Activated naive CD4-positive, alpha-beta T cell treated with anti-CD3 and anti-CD28 coated beads for 36 hours (primary cell): ENCODE measurements at places on chromosomes 3 and 15. TPM values are rescaled to one million over a fixed set of nuclear protein-coding genes. Genes with fewer than 3 reads are reported as not detected.

GRCh38 chr3:52120556-52121463 is 33.4 kb downstream of the POC1A start:
- peaks cover 10% of the 10 kb centered on the region for H3K36me3 ChIP-seq
- no peak overlapping the region for H3K4me3 ChIP-seq

GRCh38 chr3:46213201-46213600 is 5.1 kb upstream of the CCR1 start:
- H3K27me3 ChIP-seq: no peaks in the 10 kb centered on the region
- no peak overlapping the region for H3K4me3 ChIP-seq
- H3K4me1 ChIP-seq: peaks cover 9% of the 10 kb centered on the region
- no peak overlapping the region for H3K27ac ChIP-seq
- DNase-seq: no peak
- H3K36me3 ChIP-seq: no peaks in the 10 kb centered on the region

The AP3S2 gene
- total RNA-seq: 20.2 TPM

The FAM3D gene
- not detected for total RNA-seq

DNA sequence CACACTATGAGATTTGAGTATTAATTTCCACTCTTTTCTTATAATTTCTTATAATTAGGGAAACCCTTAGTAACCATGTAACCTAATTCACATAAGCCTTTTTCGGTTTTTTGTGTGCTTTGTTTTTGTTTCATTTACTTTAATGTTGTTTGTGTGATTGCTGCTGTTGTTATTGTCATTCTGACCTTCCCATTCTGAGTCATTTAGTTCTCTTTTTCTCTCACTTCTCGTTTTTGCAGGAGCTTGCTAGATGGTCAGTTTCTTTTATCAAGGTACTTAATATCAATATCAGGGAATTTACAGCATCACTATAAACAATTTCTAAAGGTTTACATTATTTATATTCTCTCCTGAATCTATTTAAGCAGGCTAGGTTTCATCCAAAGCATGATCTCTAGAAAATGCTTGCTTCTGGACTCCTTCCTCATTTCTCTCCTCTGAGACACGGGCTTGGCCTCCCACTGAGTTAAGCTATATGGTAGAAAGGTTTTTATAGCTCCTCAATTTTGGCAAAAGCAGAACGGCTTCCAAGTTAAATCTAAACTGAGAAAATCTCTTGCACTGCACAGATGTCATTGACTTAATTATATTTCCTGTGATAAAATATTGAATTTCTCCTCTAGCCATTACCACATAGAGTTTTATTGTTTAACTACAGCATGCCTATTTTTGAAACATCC is 534.2 kb downstream of the NSUN3 start:
- no peak overlapping the region for H3K27ac ChIP-seq
- H3K27me3 ChIP-seq: no peaks in the 10 kb centered on the region
- DNase-seq: no peak

- H3K4me1 ChIP-seq: peaks cover 4% of the 10 kb centered on the region
- H3K4me3 ChIP-seq: no peak overlapping the region
- no peak overlapping the region for H3K27ac ChIP-seq
- no peak for DNase-seq
- H3K27me3 ChIP-seq: no peaks in the 10 kb centered on the region
- H3K36me3 ChIP-seq: no peaks in the 10 kb centered on the region
Measured at GRCh38 chr3:153591561-153592245, 429.7 kb downstream of the RAP2B start.

DNA sequence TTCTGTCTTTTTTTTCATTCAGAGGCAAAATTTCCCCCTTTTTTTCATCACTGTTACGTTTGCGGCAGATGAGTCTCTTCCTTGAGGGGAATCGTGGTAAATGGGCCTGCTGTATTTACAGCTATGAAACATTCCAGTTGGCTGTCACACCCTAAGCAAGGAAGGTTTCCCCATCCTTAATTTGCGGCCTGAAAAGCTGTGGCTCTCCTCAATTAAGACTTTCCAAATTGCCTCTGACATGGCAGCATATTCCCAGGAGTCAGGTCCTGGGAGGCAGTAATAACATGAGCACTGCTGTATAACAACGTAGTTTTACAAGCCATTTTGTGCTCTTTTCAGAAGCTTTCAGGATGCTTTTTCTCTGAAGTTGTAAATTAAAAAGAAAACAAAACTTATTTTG is 420.9 kb downstream of the LPP start:
- DNase-seq: no peak
- H3K4me3 ChIP-seq: no peak overlapping the region
- no peaks in the 10 kb centered on the region for H3K27me3 ChIP-seq

The SLC24A5 gene
- not detected for total RNA-seq

DNA sequence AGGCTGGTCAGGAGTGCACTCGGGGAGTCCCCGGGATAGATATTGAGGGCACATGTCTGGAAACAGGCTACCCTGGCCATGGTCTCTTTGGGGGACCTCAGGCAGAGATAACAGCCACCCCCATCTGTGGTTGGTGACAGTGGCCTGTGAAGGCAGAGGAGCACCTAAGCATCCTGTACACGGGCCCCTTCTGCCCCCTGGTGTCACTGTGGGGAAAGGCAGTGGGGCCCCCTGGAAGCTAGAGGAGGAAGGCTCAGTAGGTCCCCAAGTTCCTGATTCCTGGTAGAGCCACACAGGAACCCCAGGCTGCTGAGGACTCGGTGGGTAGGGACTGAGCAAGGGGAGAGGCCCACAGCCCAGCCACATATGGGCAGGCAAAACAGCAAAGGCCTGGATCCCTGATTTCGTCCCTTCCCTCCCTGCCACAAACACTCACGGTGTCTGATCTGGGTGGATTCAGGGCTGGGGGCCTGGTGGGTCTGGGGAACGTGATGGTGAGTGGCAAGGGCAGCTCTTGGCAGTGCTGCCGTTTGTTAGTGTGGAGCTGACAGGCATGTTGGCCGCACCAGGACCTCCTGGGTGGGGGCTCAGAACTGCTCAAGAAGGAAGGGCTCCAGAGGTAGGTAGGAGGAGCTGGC is 14.1 kb upstream of the CXCR6 start:
- H3K27ac ChIP-seq: no peak overlapping the region
- no peaks in the 10 kb centered on the region for H3K27me3 ChIP-seq

The C3orf80 gene
- not detected for total RNA-seq

- no peak overlapping the region for H3K4me3 ChIP-seq
- H3K27ac ChIP-seq: no peak overlapping the region
- DNase-seq: no peak
- no peaks in the 10 kb centered on the region for H3K27me3 ChIP-seq
- no peaks in the 10 kb centered on the region for H3K36me3 ChIP-seq
Measured at GRCh38 chr3:50442945-50443579, 60.4 kb downstream of the CACNA2D2 start.

The HIGD2B gene
- total RNA-seq: 0.27 TPM
